ENCODE measurements at places on chromosomes 6 and 20.

DNA sequence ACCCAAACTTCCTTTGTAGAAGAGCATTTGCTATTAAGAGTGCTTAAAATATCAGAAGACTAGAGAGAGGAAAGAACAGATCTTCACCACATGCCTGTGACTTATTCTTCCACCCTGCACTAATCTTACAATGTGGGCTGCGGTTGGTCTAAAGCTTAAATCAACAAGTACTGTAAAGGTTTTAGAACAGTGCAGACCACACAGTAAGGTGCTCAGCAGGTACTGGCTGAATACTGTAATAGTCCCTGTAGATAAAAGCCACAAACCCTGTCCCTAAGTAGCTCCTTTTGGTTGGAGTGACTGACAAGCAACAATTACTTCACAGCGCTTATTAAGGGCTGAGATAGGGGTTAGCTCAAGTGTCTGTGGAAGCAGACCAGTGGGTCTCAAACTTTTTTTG, 972 bp upstream of the PHF3 start:
- no peak for DNase-seq

DNA sequence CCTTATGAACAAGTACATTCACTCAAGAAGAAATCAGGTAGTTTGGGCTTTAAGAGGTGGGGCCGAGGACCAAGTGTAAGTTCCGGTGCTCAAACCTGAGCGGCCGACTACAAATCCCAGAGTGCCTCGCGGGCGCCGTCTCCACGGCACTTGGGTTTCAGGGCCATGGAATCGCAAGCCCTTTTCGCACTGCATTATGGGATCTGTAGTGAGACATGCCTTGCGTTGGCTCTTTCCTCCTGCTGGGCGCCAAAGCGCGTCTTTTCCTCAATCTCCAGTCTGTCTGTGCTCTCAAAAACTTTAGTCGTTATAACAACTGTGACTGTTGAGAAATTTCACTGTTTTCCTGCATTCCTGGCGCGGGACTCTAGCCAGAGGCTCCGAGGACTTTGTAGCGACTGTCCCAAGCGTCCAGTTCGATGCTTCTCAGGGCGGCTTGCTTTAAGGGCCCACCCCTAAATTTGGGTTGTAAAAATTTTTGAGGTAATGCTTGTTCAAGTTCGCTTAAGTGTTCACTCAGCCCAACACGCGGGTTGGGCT, 408 bp upstream of the FBXO9 start:
- DNase-seq, result peak; percentile 73

DNA sequence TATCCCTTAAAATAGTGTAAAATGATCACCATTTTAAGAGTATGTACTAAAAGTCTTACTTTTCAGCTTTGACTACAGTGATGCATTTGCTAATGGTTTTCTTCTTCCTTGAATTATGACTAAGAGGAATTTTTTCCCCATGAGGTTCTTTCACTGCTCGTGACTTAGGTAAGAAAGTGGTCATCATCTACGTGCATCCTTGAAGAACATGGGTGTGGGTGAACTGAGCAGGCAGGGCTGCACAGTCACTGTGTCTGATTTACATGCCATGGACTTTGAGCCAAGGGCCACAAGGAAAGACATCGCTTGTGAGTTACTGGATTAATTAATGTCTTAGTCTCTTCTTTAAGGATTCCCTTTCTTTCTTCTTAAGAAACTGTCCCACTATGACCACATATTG, 33.3 kb downstream of the NQO2 start:
- DNase-seq, result no peak

DNA sequence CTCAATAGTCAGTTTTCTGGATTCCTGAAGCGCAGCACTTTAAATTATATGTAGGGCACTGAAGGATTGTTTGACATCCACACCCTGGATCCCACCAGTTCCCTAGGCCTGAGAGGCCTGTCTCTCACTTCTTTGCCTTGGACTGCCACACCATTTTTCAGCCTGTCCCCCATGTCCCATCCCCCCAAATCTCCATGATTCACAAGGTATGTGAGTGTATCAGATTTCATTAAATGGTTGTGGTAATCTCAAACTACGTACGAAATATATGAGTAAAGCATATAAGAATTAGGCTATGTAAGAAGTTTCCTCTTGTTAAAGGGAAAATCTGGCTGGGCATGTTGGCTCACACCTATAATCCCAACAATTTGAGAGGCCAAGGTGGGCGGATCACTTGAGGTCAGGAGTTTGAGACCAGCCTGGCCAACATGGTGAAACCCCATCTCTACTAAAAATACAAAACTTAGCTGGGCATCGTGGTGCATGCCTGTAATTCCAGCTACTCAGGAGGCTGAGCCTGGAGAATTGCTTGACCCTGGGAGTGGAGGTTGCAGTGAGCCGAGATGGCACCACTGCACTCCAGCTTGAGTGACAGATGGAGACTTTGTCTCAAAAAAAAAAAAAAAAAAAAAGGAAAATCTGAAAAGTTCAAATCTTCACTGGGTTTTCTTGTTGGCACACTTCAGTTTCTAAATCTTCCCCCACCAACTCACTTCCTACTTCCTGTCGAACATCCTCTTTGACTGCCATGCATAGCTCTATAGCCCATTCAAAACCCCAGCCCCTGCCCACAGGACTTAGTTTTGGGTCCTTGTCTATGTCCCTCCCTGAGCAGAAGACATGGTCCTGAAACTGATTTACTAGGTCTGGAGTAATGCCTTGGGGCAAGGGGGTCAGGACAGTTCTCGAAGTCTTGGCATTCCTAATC, 97.3 kb upstream of the SHLD1 start:
- DNase-seq, result no peak

DNA sequence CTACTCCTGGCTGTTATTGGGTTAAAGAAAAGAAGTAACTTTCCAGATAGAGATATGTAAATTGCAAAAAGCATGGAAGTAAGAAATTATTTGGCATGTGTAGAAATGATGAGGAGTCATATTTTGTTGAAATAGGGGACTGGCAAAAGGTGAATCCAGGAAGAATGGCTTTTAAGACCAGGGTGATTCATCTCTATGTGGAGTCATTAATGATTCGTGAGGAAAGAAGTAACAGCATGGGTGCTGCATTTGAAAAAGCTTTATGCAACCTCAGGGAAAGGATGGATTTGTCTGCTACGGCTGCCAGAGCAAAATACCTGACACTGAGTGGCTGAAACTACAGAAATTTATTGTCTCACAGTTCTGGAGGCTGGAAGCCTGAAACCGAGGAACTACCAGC, 14.8 kb upstream of the SYNE1 start:
- DNase-seq, result no peak
